ENCODE measurements at places on chromosomes 1 and 21.

DNA sequence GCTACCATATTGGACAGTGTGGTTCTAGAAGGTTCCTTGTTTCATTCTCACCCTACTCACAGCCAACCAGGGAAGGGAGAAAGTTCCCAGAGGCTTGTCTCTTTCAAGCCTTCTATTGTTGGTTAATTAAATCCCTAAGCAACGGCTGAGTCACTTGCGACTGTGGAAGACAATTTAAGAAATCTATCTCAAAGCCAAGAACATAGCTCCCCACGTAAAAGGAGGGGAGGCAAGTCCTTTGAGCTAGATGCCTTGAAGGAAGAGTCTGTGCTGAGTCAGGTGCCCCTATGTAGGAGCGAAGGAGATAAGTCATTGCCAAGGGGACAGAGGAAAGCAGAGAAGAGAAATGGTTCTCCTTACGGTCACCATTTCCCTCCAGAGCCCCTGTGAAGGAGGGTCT lies 79.4 kb upstream of the PPP2R5A start:
- no peak for DNase-seq

GRCh38 chr1:155499953-155500639 lies 62.5 kb downstream of the ASH1L start:
- DNase-seq: peak; percentile 87

DNA sequence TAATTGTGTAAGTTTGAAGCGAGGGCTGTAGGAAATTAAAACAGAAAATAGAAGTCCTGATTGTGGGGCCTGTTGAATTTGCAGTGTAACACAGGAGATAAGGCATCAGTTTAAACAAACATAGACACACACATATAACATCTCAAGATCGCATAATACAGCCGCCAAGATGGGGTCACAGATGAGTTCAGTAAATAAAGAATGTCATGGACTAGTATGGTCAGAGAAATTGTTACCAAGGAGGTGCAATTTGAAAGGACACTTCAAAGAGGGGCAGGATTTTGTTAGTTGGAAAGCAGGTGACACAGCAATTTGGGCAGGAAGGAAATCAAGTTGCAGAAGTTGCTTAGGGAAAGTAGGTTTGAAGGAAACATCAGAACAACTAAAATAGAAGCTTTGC lies 450.0 kb downstream of the USP25 start:
- DNase-seq: no peak

DNA sequence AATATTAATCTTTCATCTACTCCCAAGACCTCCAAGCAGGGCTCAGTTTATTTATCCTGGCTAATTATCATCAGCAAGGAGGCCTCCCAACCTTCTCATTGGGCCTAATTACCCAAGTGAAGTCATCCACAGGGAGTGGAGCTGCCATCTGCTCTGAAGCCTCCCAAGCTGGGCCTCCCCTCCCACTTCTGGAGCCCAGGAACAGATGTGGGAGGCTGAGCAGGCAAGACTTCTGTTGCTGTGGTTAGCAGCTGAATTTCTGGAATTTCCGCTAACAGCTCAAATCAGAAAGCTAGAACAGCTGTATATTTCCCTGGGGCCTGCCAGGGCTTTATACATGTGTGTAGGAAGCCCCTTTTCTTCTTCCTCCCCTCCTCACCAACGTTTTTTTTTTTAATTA lies 127.5 kb downstream of the UCK2 start:
- DNase-seq: no peak

DNA sequence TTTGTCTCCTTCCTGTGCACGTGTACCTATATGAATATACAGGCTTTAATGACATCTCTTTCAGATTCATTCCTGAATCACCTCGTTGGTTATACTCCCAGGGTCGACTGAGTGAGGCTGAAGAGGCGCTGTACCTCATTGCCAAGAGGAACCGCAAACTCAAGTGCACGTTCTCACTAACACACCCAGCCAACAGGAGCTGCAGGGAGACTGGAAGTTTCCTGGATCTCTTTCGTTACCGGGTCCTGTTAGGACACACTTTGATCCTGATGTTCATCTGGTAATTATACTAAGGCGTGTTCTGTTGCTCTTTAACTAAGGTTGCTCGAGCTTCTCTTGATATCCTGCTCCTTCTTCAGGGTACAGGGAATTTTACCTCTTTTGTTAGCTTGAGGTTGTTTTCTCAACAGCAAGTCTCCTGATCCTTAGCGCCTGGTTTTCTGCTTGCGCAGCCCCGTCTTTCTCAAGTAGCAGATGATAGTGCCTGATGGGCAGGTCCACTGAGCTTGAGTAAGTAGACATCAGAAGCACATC lies 55.1 kb downstream of the SLC22A15 start:
- no peak for DNase-seq

DNA sequence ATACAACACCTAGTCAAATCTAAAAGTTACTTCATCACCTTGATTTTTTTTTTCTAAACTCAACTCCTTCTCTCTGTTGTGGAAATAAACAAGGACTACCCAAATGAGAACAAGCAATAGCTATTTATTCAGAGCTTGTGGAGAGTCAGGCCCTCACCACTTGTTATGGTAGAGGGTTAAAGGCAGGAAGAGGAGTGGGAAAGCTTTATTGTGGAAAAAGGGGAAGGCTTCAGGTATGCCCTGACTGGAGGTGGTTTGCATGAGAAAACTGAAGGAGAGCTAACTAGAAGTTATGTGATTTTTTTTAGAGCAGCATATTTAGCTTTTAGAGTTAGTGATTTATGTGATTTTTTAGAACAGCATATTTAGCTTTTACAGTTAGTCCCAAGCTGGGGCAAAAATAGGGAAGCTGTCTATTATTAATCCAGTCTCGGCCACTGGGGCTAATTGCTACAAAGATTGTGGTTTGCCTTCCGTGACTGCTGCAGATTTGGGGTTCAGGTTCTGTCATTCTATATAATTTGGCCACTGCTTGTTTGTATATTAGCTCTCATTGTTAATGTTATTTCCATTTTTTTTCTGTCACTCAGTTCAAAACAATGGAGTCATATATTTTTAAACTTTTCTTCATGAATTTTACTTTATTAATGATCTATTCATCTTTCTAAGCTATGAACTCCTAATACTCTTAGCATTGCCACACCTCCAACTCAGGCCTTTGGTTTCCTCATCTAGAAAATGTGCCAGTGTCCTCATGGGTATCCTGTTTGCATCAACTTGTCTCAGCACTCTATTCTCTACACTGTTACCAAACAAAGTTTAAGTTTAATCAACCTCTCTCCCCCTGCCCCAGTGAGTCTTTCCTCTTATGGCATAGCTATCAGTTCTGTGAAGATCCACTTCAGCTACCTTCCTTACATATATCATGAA lies 713.0 kb downstream of the BRINP3 start:
- DNase-seq: no peak

GRCh38 chr1:15680131-15680530 lies 4.0 kb upstream of the PLEKHM2 start:
- DNase-seq: no peak

- no peak for DNase-seq
Observed at GRCh38 chr1:53693339-53693738, 45.6 kb downstream of the GLIS1 start.

DNA sequence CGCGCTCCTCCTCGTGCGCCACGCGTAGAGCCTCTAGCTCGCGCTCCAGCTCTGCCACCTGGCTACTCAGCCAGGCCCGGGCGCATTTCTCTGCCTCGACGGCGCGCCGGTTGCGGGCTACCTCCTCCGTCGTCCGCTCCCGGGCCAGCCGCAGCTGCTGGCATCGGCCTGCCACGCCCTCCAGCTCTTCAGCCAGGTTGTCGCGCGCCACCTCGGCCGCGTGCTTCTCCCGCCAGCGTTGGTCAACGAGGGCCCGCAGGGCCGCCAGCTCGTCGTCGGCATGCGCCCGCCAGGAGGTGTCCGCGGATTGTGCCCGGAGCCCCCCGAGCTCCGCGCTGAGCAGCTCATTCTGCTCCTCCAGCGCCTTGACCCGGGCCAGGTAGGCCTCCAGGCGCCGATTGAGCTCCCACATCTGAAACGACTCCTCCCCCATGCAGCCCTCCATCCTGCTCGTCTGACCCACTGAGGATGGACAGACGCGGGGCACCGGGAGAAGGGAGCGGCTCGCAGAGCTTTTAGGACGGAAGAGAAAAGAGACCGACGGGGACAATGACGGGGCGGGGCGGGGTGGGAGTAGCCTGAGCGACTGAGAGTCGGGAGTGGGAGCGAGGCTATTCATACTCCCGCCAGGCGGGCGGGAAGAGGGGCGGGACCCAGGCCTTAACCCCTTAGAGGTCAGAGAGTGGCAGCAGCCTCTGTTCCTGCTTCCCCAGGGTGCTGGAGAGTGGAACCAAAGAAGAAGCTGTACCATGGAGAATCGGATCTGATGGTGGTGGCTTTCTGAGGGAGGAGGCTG lies at the start of gene NES:
TSS of gene NES (minus strand) at position 588 of the 796 bp plus-strand sequence. CDS start at position 445, 143 bp downstream.
- DNase-seq: no peak
